ENCODE measurements at places on chromosomes 2 and 18. TPM values are rescaled to one million over a fixed set of nuclear protein-coding genes. Genes with fewer than 3 reads are reported as not detected.

HOXD1 gene
- total RNA-seq, result 7.7 TPM

CKAP2L gene
- 9.7 TPM for total RNA-seq

GORASP2 gene
- total RNA-seq, result 77.7 TPM

ZNF396 gene
- 4.8 TPM for total RNA-seq

REG1B gene
- not detected for total RNA-seq

POTEJ gene
- not detected for total RNA-seq

SP140 gene
- total RNA-seq, result 0.97 TPM

REG3A gene
- total RNA-seq, result 4.0 TPM

SLC16A14 gene
- total RNA-seq, result 9.1 TPM

BZW1 gene
- 275 TPM for total RNA-seq

SIX3 gene
- total RNA-seq, result 0.68 TPM

GRHL1 gene
- 37.4 TPM for total RNA-seq

SERPINB4 gene
- total RNA-seq, result 0.17 TPM

CYBRD1 gene
- 21.1 TPM for total RNA-seq

KIAA2012 gene
- 1.3 TPM for total RNA-seq

C1QL2 gene
- total RNA-seq, result 1.8 TPM

NPHP1 gene
- total RNA-seq, result 2.9 TPM

LAMA1 gene
- total RNA-seq, result 59.3 TPM
